ENCODE measurements at places on chromosomes 16 and 17.

DNA sequence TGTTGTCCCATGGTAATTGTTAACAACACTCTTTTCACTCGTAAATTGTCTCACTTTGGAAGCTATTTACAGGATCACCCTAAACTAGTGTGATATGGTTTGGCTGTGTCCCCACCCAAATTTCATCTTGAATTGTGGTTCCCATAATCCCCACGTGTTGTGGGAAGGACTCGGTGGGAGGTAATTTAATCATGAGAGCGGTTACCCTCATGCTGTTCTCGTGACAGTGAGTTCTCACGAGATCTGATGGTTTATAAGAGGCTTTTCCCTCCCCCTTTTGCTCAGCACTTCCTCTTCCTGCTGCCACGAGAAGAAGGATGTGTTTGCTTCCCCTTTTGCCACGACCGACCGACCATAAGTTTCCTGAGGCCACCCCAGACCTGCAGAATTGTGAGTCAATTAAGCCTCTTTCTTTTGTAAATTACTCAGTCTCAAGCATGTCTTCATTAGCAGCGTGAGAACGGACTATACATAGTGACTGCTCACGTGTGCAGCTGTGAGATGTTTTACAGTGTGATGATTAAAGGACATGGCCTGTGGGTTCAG, 34.4 kb downstream of the DNAH3 start:
- DNase-seq: no peak

GRCh38 chr16:80150978-80151721, 389.6 kb upstream of the DYNLRB2 start:
- DNase-seq: no peak

- DNase-seq: no peak
Measured at GRCh38 chr16:30439720-30440348, 5.8 kb downstream of the SEPHS2 start.

GRCh38 chr16:31270795-31271194, 11.0 kb downstream of the ITGAM start:
- DNase-seq: no peak

DNA sequence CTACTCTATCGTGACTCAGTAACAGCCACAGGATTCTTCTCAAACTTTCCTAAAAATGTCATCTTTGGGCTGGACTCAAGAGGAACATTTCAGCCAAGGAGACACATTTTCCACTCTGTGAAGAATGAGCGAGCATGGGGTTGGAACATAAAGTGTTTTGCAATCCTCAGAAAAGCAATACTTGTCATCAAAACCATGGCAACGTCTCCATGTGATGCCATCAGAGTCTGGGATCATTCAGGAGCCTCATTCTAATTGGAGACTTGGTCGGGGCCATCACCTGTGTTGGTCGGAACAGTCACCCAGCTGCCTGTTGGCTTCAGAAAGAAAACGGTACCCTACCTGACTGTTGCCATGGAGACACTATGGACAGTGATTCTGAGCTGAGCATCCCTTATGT, 25.5 kb downstream of the MYOCD start:
- DNase-seq: no peak

- DNase-seq: no peak
Measured at GRCh38 chr16:9095171-9095570, 3.7 kb downstream of the HAPSTR1 start.

- no peak for DNase-seq
Measured at GRCh38 chr17:50945779-50946222, 79.6 kb upstream of the TOB1 start.

DNA sequence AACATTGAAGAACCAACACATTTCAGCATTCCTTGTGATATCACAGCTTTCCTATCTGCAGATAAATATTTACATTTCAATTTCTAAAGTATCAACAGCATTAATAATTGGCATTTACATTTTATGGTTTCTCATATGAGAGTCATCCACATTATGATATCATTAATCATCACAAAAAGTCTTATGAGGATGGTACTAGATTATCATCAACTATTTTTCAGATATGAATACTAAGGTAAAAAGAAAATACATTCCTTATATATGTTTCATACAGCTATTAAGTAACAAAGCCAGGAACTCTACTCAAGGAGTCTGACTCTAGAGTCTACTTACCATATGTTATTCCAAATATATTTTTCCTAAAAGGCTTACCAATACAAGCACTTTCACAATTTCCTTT, 40.7 kb downstream of the ABCA5 start:
- DNase-seq: no peak
